Upper lobe of left lung (tissue), 6 donors: ENCODE measurements at places on chromosomes 1 and 21. TPM values are rescaled to one million over a fixed set of nuclear protein-coding genes. Genes with fewer than 3 reads are reported as not detected.

FCRL2 gene
- total RNA-seq: 3.1 TPM

GRCh38 chr1:111666828-111667227 is 47.2 kb downstream of the RAP1A start:
- no peak for DNase-seq

LYPD8 gene
- not detected for total RNA-seq

XCL1 gene
- total RNA-seq: 1.2 TPM

GBP7 gene
- 0.34 TPM for total RNA-seq
